ENCODE measurements at places on chromosomes 7 and 10.

GRCh38 chr10:76026905-76027304 lies 595.5 kb downstream of the LRMDA start:
- no peak for DNase-seq

- no peak for DNase-seq
These were observed 32.4 kb upstream of the SPDYE3 start for GRCh38 chr7:100275120-100275519.

- DNase-seq: no peak
These were observed 121.5 kb downstream of the TNS3 start for GRCh38 chr7:47460251-47460989.

DNA sequence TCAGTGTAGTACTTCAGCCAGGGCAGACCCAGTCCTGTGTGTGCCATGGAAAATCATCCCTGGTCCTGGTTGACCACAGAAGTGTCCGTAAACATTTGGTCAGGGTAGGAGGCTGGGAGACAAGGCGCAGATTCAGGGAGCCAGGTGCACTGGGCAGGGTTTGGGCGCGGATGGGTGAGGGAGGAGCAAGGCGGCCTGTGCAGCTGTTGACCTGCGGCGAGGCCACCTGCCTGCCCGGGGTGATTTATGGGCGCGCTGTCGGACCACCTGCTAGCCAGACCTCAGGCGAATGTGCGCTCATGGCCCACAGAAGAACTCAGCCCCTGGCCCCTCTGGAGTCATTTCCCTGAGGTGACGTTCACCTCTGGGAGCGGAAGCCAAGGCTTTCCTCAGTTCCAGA lies 6.6 kb downstream of the SFRP5 start:
- no peak for DNase-seq

GRCh38 chr10:60662917-60663614 lies 115.2 kb upstream of the CDK1 start:
- no peak for DNase-seq

- peak; percentile 58 for DNase-seq
These were observed 483 bp downstream of the GDF10 start for GRCh38 chr10:47300429-47300931.

DNA sequence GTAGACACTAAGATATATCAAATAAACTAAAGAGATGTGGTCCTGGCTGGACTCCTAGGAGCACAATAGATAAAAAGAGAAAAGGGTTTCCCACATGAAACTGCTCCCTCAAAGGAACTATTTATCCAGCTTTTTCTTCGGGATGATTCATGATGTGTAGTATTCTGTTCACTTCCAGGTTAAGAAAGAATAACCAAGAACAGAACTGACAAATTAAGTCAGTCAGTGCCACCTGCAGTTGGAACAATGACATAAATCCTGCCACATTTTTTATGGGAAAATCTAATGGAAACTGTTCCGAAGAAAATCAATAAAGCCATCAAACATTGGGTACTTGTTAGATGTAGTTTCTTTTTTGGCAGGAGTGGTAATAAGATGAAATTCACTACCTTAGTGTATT lies 87.1 kb downstream of the POLR1F start:
- no peak for DNase-seq

DNA sequence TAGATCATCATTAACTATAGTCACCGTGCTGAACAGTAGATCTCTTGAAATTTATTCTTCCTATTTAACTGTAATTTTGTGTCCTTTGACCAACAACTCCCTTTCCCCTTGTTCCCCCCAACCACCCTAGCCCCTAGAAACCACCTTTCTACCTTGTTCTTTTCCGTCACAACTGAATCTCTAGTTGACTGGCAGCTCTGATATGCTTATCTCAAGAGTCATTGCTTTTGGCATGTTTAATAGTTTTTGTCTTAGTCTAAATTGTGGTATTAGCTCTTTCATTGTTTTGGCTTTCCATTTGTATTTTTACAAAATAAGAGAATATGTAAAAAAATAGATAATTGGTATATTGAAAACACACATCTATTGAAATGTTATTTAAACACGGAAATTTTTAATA lies 1.8 kb downstream of the GNAT3 start:
- DNase-seq: no peak

GRCh38 chr10:117425974-117426566 lies 50.8 kb upstream of the PDZD8 start:
- no peak for DNase-seq

DNA sequence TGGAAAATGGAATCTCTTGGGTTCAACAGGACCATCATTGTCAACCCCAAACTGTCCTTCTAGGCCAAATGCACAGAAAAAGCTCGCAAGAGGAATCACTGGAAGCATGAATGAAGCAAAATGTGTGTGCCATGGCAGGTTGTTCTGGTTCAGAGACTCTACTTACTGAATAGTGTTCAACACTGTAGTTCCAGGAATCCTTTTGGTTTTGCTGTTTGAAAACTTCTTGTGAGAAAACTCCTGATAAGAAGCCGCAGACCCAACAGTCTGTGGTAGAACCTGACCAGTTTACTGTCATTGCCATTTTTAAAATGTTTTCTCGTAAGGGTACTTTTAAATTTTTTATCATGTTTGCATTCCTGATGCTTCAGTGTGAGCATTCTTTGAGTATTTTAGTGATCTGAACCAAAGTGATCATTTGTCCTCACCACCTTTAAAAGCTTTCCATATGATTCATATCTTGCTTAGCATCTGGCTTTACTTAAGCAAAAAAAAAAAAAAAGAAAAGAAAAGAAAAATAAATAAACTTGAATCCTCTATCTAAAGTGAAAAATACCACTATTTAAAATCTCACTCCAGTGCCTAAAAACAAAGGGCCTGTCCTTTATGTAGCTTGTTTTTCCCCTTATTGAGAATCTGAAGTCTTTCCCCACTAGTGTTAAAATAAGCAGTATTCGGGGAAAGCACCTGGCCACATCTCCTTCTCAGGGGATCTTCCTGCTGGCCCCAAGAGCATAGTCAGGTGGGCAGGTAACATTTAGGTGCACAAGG lies 92.4 kb downstream of the WNT2 start:
- DNase-seq: no peak

DNA sequence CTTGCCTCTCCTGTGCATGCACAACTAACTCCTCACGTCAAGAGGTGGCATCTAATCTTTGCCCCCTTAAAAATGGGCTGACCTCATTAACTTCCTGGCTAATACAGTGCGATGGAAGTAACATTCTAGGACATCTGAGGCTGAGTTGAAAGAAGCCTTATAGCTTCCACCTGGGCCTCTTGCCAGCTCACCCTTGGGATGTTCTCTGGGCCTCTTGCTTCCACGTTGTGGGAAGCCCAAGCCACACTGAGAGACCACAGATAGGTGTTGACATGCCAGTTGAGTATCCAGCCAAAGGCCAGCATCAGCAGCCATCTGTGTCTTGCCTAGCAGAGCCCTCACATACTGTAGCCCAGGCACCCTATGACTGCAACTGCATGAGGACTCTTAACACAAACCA lies 60.8 kb upstream of the GDF10 start:
- DNase-seq: no peak

- no peak for DNase-seq
These were observed 160.9 kb upstream of the SMIM30 start for GRCh38 chr7:113279256-113279655.

- DNase-seq: peak; percentile 73
These were observed 23.6 kb upstream of the ZRANB1 start for GRCh38 chr10:124918191-124918830.

DNA sequence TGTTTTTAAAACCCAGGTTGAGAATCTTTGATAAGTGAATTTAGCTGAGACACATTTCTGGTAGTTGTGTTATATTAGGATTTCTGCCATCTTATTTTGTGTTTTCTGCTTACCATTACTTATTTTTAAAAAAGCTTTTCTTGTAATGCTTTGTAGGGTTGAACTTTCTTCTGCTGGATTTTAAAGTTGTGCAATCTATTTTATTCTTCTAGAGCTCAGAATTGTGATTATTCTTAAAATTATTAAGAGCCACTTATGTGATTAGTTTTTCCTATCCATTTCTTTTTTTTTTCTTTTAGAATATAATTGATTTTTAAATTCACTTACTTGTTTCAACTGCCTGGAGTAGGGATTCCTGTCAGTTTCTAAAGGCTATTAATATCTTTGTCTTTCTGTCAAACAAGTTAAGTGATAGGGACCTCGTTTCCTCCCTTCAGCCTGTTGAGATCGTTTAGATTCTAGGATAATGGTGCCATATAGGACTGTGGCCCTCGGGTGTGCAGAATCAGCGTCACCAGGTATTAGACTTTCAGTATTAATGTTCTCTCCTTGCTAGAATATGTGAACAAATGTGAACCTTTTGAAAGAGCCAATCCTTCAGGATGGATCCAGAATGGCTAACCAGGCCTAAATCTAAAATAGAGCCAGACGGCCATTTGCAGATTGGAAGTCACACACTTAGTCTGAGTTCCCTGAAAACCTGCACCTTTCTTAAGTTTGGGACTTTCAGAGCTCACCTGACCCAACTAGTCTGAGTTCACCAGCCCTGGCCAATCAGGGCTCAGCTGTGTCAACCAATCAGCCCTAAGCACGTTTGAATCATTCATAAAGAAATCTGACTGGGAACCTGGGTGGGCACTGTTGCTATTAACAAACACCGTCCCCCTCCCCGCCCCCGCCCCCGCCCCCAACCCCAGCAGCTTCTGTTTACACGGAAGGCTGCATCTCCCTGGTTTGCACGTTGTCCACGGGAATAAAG lies 26.2 kb downstream of the CUX1 start:
- DNase-seq: no peak

Data from right lobe of liver (tissue), 6 donors.